GM10248 (cell line): ENCODE measurements at places on chromosomes 1 and 21.

DNA sequence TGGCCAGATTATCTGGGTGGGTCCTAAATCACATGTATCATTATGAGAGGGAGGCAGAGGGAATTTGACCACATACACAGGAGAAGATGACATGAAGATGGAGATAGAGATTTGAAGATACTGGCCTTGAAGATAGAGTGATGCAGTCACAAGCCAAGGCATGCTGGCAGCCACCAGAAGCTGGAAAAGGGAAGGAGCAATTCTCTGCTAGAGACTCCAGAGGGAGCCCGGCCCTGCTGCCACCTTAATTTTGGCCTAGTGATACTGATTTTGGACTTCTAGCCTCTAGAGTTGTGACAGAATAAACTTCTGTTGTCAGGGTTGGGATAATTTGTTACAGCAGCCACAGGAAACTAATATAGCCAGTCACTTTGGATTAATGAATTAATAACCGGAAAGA lies 2.2 kb upstream of the PRDM2 start:
- DNase-seq, result no peak

GRCh38 chr1:67559222-67559700 lies 125.7 kb upstream of the GADD45A start:
- DNase-seq, result no peak

DNA sequence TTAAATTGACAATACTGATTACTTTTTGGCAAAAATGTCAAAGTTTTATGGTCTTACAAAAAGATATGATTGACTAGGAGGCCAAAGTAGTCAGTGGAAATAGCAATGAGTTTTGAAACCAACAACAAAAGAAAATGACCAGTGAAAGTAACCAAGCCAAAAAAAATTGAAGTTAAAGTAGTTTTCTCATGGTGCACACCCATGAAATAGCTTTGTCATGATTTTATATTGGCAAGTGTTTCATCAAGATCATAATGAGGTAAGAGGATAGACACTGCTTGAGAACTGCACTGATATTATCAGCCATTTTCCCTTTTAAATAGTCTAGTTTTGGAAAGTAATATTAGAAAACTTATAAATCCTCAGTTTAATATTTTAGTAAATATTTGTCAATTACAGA lies 206.2 kb upstream of the ADAMTS5 start:
- no peak for DNase-seq

- peak; percentile 55 for DNase-seq
These were observed 19.0 kb upstream of the L1TD1 start for GRCh38 chr1:62175568-62176179.

GRCh38 chr1:50976890-50977574 lies 7.0 kb downstream of the CDKN2C start:
- DNase-seq, result peak; percentile 66

DNA sequence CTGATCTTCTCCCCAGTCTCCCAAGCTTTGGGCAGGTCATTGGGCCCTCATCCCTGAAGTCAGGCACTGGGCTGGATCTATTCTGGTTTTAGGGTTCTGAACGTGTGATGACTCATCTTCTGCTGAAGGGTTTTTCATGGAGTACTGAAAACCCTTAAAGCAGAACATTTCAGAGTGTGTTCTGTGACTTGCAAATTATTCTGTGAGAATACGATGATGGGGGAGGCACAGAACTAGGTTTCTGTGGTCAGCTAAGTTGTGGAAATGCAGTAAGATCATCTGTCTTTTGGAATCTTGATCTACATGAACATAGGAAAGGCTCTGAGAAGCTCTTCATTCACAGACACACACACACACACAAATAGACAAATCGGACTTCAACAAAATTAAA lies 46.2 kb downstream of the NAV1 start:
- no peak for DNase-seq

DNA sequence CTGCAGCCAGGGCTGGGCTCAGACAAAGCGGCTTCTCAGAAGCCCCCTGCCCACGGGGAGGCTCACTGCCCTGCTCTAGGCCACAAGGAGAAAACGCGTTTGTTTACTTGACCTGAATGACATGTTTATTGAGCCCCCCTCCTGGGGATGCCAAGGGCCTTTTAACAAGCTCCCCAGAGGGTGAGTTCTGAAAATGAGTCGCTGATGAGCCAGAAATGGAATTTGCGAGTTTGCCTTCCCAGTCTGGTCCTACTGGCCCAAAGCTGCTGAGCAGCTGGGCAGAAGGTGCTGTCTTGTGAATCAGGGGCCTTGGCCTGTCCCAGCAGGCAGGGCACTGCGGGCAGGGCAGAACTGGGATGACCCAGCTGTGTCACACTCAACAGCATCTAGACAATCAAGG lies 120.6 kb downstream of the SYF2 start:
- no peak for DNase-seq

- DNase-seq, result no peak
These were observed 47.9 kb upstream of the NBL1 start for GRCh38 chr1:19596065-19596713.

DNA sequence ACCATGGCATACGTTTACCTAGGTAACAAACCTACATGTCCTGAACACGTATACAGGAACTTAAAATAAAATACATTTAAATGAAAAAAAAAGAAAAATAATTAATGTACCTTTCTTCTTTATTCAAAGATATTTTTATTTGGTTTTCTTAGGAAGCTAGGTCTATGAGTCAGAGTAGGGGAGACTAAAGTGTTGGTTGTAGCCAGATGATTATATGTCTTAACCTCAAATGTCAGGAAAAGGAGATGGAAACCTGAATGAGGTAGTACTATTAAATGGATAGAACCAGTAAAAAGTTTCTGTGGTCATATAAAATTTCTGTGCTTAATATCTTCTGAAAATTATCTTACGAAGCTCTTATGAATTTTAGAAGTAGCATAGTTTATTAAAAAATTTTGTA lies 275.8 kb downstream of the KCTD3 start:
- no peak for DNase-seq

DNA sequence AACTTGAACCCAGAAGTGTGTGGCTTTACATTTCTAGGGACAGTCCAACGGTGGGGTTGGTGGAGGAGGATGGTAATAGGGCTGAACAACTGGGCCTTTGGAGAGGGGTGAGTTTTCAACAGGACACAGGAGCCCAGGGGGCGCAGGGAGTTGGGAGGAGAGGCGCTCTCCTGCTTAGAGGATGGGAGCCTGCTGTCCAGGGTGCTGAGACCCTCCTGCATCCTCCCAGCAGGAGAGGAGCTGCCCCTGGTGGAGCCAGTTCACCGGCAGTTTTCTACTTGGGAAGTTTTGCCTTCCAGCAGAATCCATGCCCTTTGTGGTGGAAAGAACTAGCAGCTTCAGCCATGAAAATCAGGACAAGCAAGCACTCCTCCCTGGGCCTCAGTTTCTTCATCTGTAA lies 8.6 kb downstream of the KCNC4 start:
- no peak for DNase-seq

DNA sequence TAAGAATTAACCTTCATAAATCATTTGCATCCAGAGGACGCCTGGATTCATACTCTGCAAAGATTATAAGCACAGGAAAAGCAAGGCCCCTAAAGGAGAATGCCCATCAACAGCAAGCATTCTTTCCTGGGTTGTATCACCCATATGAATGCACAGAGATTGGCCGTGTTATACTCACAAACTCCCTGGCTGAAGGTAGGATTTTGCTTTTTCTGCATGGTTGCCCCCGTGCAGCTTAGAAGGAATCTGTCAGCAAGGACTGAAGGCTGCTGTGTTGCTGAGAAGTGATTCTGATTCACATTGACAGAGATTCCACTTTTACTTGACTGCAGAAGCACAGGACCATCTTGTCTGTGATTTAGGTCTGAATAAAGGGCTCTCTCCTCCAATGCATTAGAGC lies 283.0 kb downstream of the LRRIQ3 start:
- DNase-seq, result no peak

DNA sequence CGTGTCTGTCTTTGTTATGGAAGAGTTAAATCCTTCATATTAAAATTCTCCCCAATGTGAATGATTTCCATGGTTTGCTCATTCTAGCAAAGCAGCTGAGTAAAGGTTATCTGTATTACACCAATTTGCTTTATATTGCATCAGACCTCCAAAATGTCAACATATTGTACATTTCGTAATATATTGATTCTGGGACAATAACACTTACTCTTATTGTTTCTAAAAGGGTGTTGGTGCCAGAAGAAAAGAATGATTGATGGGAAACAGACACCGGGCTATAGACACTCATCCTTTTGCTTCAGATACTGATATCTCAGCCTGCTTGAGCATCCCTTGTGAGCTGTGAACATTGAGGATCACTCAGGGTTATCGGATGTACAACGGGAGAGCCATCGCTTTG lies 7.0 kb downstream of the NTNG1 start:
- DNase-seq, result no peak

DNA sequence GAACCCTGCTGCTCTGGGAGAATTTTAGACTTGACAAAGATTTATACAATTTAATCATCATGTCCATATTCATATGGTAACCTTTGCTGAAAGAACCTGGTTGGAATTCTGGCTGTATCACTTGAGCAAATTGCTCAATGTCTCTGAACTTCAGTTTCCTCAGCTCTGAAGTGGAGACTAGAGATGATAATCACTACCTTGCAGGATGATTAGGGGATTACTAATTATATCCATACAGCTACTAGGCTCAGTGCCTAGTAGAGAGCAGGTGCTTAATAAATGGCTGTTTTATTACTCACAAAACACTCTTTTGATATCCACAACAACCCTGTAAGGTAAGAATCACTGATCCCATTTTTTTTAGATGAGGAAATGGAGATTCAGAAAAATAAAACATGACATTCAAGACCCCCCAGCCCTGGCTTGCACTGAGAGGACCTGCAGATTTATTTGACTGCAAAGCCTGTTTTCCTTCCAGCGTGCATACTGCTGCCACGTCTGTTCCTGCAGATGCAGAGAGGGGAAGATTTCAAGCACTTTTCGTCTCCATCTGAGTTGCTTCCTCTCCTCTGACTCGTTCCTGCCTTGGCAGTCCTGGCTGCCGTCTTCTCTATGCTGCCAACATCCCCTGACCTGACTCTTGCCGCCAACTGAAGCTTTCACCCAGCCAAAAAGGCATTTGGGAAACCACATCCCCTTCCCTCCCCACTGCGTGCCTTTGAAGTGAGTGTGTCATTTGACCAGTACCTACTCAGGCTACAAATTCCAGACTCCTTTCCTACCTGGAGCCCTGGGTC lies 203.0 kb downstream of the PLPP3 start:
- no peak for DNase-seq

DNA sequence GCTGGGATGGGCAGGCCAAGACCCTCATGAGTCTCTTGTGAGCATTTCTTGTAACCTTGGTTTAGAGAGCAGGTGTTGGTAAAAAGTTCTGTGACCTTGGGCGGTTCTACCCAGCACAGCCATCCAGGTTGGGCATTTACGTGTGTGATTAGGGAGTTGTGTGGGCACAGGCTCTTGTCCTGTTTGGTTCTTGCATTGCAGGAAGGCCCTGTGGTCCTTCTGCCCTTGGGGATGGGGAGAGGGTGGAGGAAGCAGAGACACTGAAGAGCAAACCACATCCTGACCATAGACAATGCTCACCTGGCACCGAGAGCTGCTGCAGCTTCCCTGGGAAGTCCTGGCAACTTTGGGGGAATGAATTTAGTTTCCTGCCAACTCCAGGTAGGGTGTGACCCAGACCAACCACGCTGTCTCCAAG lies 25.6 kb downstream of the RNF187 start:
- DNase-seq, result no peak

DNA sequence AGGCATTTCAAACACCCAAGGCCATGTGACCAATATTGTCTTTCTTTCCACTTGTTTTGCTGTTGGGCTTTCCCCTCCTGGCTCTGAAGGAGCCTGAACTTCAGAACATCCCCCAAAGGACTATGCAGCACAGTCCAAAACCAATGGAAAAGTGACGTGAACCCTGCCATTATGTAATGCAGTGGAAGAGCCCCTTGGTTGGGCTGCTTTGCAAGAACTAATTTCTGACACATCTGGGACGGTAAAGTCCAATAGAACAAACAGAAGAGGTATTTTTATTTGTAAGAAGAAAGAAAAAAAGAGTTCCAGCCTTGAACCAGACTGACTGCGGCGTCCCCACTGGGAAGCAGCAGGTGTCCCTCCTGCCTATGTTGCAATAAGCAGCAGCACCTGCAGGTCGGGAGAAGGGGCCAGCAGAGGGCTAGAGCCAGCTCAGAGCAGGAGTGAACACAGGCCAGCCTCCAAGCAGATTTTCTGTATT lies 116.7 kb downstream of the CDC7 start:
- no peak for DNase-seq

DNA sequence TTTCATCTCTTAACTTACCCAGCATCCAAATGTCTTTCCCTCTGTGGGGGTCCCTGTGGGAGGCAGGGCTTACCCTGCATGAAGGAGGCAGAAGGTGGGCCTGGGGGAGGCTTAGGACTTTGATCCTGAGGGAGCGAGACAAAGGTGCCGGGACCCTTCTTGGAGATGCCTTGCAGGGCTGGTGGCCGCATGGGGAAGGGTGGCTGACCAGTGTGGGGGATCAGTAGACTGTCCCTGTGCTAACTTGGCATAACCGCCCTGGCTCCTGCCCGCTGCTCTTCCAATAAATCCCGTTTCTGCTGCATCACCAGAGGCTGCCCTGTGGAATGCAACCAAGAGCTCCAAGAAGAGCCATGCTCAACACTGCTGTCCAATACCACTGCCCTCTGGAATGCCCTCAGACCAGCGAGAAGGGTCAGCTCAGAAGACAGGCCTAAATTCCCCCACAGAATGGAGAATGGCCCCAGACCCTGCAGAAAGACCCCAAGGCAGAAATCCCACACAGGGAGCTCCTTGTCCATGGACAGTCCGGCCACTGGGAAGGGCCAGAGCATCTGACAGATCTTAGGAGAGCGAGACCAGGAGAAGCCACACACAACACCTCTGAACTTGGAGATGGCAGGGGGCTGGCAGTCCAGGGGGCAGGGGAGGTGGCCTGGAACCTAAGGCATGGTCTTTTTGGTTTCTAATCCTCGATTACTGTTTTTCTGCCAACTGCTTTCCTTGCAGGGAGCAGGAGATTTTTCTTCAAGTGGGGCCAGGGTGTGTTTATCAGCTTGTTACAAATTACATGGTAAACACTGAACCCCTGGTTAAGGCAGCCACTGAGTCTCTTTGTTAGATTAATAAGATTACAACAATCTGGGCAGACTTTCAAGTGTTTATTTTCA lies 46.7 kb upstream of the DMRTB1 start:
- DNase-seq, result no peak

GRCh38 chr1:57843760-57844159 lies 419.9 kb upstream of the DAB1 start:
- no peak for DNase-seq

DNA sequence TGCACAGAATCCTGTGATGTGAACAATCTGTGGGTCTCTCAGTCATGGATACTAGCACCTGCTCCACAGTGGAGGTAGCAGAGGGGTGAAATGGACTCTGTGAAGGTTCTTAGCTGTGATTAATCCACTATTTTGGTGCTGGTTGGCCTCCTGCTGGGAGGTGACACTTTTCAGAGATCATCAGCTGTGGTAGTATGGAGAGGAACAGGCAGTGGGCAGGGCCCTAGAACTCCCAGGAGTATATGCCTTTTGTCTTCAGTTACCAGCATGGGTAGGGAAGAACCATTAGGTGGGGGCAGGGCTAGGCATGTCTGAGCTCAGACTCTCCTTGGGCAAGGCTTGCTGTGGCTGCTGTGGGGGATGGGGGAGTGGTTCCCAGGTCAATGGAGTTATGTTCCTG lies 54.0 kb upstream of the KCNJ15 start:
- DNase-seq, result no peak

- no peak for DNase-seq
These were observed 574.0 kb downstream of the KCNT2 start for GRCh38 chr1:196034080-196034706.

- DNase-seq, result no peak
These were observed 11.2 kb upstream of the RRP15 start for GRCh38 chr1:218273762-218274479.

- no peak for DNase-seq
These were observed 52.3 kb downstream of the C1orf198 start for GRCh38 chr1:230816018-230816417.
